Fibroblast of skin of left biceps (primary cell): ENCODE measurements at places on chromosomes 1 and 21.

DNA sequence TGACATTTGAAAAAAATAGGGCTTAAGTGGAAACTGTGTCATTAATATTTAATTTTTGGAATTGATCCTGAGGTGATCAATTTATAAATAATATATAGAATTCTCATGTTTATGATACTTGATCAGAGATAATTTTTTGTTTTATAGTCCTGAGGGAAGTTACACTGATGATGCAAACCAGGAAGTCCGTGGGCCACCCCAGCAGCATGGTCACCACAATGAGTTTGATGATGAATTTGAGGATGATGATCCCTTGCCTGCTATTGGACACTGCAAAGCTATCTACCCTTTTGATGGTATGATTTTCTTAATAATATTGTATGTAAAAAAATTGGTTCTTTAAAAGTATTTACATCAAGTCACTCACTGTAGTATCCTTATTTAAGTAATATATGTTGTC lies 101.2 kb downstream of the FNBP1L start:
- DNase-seq: no peak

DNA sequence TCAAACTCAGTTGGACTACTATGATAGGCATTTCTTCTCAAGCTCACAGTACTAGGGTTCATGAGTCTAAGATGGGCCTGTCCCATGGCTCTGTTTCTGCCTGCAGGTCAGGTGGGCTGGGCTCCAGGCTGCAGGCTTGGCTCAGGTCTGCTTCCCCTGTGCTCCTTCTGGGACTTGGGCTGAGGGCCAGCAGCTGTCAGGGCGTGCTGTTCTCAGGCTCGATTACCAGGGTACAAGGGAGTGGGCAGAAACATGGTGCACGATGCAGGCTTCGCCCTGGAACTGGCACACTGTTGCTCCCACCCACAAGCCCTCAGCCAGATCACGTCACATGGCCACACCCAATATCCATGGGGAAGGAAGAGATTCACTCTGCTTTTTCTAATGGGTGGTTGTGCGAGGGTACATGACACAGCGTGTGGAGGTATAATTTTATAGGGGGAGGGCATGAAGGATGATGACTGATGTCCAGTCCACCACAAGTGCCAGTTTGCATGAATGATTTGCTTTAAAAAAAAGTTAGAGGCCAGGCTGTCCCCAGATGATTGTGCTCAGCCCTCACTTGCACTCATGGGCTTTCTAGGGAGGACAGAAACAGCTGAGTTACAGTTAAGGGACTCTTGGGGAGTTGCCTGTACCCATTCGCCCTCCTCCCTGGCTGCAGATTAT lies 118.0 kb downstream of the ACTL8 start:
- DNase-seq: no peak

DNA sequence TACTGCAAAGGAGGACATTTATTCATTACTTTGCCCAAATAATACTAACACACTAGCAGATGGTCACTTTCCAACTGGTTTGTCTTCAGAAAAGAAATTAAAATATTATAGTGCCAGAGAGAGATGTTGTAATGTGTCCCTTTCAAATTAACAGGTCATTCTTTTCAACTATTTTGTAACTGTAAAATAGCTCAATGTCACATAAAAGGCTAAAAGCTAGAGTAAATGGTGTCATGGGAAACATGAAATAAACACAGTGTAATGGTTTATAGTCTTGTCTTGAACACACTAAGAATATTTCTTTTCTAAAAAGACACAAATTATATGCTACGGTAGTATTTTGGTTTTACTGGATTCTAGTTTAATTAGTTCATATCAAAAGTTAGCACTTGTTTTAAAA lies 77.8 kb downstream of the ADGRL2 start:
- no peak for DNase-seq

GRCh38 chr1:233394860-233395717 lies 67.6 kb downstream of the MAP3K21 start:
- DNase-seq: peak; percentile 5

DNA sequence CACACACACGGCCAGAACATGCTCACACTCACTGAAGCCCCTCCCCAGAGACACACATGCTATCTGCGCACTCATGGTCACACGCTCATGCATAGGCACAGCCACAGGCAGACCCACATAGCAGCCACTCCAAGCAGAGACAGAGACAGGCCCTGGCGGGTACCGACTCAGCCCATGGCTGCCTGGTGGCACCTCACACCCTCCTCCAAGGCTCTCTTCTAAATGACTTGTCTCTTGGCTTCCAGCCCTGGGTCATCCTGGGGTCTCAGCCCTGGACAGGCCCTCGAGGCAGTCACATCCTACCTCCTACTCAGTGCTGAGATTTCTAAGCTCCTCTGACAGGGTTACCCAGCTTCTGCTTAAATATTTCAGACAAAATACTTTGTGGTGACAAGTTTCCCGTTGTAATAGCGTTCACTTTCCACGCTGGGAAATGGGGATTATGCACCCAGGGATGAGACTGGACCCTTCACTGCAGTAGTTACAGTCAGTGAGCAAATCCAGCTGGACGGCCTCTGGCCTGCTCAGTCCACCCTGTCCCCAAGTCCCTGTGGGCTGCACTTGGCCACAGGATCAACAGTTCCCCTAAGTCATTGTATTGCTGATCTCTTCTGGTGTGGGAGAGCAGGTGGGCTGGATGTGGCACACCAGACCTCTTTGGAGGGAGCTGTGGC lies 2.9 kb upstream of the NFASC start:
- no peak for DNase-seq

DNA sequence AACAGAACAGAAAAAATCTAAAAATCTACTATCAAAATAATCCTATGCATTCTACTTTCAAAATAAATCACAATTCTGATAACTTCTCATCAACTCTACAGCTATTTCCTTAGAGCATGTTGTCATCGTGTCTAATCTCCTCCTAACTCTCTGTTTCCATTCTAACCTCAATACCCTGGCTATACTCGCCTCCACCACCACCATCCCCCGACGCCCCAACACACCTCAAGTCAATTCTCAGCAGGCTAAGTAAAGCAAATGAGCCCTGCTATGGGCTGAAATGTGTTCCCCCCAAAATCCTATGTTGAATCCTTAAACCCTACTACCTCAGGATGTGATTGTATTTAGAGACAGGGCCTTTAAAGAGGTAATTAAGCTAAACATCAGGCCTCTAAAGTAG lies 34.6 kb downstream of the NRDC start:
- no peak for DNase-seq

DNA sequence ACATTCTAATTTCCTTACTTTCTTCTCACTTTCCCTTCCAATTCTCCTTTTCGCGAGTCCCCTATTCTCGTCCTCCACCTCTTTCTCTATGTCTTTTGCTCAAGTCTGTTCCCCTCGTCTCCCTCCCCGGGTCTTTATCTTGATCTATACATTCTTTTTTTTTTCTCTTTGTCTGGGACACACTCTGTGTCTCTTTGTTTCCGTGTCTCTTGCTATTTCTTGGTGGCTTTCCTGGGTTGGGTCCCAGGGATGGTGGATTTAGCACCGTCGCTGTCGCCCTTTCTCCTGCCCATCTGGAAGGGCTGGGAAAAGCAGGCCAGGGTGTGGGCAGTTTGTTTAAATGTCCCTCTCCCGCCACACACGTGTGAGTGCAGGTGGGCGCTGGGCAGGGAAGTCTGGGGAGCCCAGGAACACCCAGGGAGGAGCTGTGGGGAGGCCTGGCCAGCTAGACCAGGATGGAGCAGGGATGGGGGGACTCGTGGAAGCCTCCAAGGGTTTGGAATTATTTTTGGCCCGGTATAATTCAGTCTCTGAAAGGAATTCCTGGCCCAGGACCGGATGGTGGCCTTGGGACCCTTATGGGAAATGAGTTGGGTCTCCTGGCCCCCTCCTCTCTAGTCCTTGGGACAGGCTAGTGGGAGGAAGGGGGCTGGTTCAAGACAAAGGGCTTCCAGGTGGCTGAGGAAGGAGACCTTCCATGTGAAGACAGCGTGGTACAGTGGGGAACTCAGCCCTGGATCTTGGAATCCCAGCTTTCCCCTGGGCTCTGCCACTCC lies 9.5 kb upstream of the ID3 start:
- DNase-seq: no peak

DNA sequence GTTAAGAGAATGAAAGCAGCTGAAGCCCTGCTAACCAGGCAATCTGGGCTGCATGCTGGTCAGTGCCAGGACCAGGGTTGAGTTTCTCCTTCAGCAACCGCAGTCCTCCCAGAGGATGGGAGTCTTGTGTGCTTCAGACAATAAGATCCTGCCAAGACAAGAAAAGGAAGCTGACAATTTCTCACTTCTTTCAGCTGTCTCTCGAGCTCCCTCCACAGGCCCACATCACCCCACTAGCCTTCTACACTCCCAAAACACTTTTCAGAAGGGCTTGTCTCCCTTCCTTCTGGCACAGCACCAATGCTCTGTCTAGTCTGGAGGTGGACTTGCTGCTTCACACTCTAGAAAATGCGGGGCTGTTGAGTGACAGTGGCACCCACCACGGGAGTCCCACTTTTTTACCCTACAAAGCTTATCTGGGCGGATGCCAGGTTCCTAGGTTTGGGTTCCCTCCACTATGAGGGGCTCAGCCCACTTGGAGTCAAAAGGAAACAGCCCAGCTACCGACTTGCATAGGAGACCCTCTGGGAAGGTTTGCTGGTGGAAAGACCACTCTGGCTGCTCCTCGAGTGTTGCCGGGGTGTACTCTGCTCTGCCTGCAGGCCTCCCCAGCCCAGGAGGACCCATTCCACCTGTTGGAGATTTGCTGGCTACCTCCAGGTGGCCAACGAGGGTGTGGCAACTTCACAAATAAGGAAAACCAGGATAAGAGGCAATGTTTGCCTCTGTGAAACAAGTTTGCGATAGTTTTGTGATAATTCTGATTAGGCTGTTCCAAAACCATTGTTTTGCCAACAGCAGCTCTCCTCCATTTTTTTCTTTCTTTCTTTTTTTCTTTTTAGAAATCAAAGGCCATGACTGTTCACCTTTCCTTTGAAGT lies 68.9 kb downstream of the TENT5C start:
- no peak for DNase-seq

DNA sequence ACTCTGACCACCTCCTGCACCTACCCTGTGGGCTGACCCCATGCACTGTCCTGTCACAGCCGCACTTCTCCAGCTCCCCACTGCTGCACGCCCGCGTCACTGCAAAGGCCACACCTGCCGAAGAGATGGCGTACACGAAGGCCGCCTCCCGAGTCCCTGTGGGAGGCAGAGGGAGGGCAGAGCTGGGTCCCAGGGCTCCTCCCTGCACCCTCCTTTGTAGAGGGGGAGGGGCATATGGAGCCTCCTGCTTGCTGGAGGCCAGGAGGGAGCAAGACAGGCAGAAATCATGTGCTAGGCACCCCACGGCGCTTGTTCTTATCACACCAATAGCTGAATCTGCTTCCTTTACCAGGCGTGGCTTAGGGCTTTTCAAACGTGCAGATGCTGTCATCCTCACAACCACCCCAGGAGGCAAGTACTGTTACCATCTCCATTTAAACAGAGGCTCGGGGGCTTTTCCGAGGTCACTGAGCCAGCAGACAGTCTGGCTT lies 21.4 kb downstream of the WNT4 start:
- no peak for DNase-seq

GRCh38 chr1:58882322-58882948 lies 98.6 kb upstream of the JUN start:
- DNase-seq: no peak

- DNase-seq: peak; percentile 39
Measured at GRCh38 chr1:151060007-151060656, at the start of gene MLLT11. TSS of gene MLLT11 (plus strand) at chr1:151060397. CDS start at chr1:151067225, 6,828 bp downstream.

DNA sequence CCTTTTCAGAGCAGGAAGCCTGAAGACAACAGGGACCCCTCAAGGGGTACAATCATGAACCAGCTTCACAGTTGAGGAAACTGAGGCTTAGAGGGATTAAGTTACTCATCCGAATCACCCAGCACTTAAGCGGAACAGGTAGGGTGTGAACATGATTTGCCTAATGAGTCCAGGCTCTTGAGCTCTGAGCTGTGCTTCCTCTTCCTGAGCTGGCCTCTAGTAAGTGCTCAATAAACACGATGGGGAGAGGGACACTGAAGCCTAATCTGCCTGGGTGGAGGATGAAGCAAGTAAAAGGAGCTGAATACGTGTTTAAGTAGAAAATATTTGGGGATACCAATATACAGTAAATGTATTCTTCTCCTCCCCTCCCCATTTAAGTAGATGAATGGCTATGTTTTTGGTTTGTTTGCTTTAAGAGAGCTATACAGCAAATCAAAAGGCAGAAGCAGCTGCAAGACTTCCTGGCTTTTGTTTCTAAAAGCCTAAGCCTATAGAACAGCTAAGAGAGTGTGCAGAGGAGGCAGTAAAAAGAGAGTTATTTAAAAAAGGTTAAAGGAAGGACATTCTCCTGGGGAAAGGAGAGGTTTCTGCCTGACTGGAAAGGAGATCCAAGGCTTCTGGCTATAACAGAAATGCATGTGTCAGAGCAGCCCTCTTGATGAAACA lies 20.5 kb downstream of the STPG1 start:
- DNase-seq: no peak

GRCh38 chr1:182397653-182398393 lies 2.6 kb downstream of the TEDDM1 start:
- DNase-seq: no peak

DNA sequence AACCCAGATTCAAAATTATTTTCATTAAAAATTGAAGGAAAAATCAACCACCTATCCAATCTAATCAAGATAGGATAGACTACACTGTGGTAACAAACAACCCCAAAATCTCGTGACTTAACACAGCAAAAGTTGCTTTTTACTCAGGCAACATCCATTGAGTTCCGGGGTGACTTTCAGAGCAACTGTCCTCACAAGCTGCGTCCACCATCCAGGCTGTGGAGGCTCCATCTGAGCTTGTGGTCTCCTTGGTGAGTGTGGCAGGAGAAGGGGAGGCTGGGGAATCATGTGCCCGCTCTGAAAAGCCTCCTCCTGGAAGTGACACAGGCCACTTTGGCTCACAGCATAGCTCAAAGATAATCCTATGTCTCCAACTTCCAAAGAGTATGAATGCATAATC lies 52.4 kb downstream of the CD2 start:
- DNase-seq: no peak

DNA sequence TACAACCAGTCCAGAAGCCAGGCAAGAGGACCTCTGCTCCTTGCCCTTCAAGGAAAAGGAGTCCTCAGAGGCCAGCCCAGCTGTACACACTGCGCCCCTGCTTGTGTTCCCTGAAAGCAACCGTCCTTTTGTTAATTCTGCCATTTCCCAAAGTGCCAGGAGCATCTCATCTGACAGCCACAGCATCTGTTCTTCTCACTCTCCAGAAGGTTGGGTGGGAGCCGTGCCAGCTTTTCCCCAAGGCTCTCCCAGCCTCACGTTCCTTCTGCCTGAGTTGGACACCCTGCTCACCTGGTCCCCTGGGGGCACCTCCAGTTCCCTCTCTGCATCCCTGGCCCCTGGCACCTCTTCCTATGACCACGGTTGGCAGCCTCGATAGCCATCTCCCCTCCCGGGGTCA lies 10.5 kb upstream of the CNTN2 start:
- DNase-seq: no peak

- DNase-seq: no peak
Measured at GRCh38 chr1:149942207-149942606, 5.5 kb upstream of the MTMR11 start.

- no peak for DNase-seq
Measured at GRCh38 chr1:79737193-79737592, 730.7 kb upstream of the ADGRL4 start.

DNA sequence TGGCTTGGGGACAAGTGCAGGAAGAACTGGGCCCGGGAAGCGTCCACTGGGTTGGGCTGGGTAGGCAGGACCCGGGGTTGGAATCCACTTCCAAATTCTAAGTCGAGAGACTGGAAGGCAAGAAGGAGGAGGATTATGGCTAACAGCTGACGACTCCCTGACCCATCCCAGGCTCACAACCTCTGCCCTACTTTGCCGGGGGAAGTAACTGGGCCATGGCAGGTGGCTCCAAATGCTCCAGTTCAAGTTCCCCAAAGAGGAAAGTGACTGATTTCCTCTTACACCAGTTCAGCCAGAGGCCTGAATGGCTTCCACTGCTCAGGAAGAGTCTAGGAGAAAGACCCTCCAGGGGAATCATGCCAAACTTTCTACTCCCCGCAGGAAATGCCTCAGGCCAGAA lies 11.4 kb downstream of the EMC1 start:
- no peak for DNase-seq
